WERI-Rb-1 (cell line): ENCODE measurements at places on chromosomes 7 and 10.
A peak's percentile ranks its signal among the peaks of the same experiment; 100 is the strongest.

DNA sequence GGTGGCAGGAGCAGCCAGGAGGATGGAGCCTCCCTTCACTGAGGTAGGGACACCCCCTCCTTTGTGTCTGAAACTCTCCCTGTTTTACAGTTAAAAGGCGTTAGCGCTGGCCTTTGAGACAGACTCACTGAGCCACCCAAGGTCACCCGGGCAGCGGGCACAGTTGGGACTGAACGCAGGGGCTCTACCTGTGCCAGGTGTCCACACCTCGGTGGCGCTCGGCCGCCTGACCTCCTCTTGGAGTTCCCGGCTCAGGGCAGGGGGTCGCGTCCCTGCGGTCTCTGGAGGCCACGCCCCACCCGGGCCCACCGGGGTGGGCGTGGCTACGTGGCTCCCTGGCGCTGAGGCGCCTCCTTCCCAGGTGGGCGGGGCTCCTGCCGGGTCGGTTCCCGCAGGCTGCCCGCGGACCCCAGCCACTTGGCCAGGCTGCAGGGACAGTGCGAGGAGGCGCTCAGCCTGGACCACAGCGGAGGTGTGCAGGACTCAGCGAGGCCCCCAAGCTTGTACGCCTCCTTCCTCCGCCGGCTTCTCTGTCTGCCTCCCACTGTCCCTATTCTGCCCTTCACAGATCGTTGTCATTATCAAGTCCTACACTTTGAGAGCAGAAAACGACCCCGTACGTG, 39.9 kb upstream of the LEP start:
- peak; percentile 55 for DNase-seq

DNA sequence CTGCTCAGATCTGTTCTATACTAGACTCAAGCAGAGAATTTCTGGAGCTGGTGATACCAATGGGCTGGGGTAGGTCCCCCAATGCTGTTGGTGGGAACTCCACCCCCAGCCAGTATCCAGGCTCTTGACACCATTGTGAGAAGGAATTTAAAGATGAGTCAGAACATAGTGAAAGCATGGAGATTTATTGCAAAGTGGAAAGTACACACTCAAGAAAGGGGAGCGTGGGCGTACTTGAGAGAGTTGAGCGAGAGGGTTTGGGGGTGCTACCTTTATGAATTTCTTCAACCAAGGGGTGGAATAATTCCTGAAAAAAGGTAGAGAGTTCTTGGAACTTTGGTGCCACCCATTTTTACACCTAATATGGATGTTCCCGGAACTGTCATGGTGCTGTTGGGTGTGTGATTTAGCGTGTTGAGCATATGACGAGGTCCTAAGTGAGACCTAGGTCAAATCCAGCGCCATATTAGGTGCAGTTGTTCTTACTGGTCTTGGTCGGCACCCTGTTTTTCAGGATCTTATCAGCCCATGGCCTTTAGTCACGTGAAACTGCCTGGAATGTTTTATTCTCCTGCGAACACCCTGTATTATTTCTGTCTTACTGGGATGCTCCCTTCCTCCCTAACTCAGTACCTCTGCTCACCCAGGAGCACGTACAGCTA, 122.0 kb upstream of the AHR start:
- no peak for DNase-seq

DNA sequence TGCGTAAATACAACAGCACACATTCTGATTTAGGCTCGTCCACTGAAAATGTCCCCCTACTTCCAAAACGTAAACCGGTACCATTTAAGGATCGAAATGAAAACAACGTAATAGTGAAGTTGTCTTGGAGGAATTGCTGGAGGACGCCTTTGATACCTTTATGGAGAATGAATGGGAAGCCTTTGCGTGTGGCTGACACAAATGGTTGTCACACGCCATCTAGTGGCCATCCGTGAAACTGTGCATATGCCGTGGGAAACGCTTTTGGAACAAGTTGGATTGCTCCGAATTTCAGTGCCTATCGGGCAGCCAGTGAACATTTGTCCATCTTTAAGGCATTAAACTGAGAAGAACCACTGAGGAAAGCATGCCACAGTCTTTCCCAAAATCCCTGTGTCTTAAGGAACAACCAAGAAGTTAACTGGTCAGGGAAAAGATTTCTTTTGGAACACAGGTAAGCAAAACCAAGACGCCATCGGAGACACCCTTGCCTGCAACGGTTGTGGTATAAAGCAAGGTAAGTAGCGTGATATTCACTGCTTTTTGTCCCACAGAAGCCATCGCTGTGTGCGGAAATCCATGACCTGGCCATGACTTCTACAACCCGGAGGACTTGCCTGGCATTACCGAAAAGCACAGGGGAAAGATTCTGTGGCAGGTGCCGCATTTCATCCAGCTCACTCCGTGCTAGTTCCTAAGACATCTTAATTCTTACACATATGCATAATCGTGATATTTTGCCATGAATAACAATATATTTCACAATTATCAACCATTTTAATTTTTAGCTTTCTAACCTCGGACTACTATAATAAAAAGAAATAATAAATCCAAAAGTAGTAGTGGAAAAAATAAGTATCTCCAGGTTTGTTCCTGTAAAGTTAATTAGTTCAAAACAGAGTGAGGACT, 100.6 kb downstream of the FAM204A start:
- DNase-seq: peak; percentile 74

DNA sequence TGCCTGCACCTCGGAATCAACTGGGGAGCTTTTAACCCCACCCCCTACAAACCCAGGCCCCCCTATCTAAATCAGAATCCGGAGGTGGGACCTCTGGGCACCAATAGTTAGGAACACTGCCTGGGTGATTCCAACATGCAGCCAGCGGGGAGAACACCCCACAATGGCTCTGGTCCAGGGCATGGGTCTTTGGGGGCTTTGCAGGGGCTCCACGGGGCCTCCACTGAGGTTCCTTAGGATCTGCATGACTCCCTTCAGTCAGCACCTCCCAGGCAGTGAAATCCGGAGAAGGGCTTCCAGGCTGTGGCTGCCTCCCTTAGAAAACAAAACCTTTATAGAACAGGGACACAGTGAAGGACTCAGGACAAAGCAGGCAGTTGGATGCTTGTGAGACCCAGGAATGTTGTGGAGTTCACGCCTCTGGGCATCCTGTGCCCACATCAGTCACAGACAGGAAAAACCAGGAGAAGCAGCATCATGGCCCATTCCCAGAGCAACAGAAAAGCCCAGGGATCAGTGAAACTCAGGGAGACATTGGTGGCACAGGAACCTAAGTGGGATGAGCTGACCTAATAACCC, 16.5 kb upstream of the AOC1 start:
- DNase-seq: no peak

GRCh38 chr10:12271210-12271540, 75.2 kb downstream of the CDC123 start:
- DNase-seq: no peak

GRCh38 chr10:72461085-72461484, 106.4 kb upstream of the DNAJB12 start:
- no peak for DNase-seq

GRCh38 chr7:1550005-1550845, 5.8 kb downstream of the TMEM184A start:
- DNase-seq: no peak

DNA sequence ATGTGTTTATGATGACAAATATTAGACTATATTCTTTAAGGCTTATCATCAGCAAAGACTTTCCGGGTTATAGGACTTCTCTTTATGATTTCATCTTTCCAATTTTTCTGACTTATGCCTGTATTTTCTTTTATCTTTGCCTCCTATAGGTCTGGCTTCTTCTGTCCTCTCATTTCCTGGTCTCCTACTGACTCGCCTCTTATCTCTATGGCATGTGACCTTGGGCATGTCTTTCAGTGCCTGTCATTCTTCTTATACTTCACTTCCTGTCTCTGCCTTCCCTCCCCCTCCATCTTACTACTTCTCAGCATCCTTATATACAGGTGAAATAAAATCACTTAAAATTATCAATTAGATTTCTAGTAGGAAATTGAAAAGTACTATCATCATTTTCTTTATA, 42.2 kb downstream of the PCDH15 start:
- DNase-seq: no peak

- no peak for DNase-seq
These were observed 45.2 kb upstream of the NPFFR1 start for GRCh38 chr10:70328967-70329366.

DNA sequence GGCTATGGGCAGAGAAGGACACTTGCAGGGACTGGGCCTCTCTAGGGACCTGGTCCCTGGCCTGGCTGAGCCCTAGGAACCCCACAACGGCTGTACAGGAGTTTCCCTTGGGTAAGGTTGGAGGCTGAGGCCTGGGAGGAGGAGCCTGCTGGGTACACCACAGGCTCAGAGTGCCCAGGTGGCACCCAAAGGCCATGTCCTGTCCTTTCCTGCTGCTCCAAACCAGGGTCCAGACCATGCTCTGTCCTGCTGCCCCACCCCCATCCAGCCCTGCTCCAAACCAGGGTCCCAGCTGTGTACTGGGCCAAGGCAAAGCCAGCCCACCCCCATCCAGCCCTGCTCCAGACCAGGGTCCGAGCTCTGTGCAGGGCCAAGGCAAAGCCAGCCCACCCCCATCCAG, 35.3 kb upstream of the ZNF488 start:
- DNase-seq: no peak

DNA sequence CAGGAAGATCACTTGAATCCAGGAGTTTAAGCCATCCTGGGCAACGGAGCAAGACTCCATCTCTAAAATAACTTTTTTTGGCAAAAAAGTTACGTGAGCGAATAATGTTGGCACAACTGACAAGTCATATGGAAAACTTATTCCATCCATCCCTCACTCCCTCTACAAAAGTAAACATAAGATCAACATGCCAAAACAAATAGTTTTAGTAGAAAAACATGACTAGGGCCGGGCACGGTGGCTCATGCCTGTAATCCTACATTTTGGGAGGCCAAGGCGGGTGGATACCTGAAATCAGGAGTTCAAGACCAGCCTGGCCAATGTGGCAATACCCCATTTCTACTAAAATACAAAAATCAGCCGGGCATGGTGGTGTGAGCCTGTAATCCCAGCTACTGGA, 25.6 kb downstream of the SLC25A16 start:
- DNase-seq: no peak

GRCh38 chr10:58830697-58831096, 318.0 kb downstream of the BICC1 start:
- no peak for DNase-seq

- DNase-seq: no peak
These were observed 27.5 kb downstream of the KIF5B start for GRCh38 chr10:32028710-32029109.

- no peak for DNase-seq
These were observed 22.3 kb downstream of the DLG5 start for GRCh38 chr10:77904100-77904840.

GRCh38 chr7:94400022-94400421, 5.3 kb downstream of the COL1A2 start:
- no peak for DNase-seq

DNA sequence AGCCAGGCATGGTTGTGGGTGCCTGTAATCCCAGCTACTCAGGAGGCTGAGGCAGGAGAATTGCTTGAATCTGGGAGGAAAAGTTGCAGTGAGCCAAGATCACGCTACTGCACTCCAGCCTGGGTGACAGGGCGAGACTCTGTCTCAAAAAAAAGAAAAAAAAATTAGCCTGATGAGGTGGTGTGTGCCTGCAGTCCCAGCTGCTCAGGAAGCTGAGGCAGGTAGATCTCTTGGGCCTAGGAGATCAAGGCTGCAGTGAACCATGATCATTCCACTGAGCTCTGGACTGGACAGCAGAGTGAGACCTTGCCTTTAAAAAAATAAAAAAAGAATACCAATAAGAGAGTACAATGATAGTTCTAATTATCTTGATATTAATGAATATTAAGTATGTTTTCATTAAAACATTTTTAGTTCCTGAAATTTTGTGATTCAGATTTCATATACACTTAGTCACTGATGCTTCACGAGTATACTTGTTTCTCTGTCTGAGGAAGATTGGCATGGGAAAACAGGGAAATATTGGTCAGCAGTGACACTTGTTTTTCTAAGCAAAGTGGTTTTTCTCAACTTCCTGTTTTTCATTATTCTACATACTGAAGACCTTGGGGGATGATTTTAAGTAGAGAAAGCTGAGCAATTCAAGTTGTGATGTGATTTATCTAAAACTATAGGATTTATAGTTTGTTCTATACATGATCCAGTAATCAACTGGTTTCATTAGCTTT, 76.8 kb downstream of the ADK start:
- no peak for DNase-seq

- no peak for DNase-seq
These were observed 265.0 kb upstream of the TCERG1L start for GRCh38 chr10:131576341-131577177.

- DNase-seq: no peak
These were observed 64.7 kb upstream of the CTBP2 start for GRCh38 chr10:125225051-125225450.

GRCh38 chr10:75776738-75777504, 345.5 kb downstream of the LRMDA start:
- DNase-seq: no peak

DNA sequence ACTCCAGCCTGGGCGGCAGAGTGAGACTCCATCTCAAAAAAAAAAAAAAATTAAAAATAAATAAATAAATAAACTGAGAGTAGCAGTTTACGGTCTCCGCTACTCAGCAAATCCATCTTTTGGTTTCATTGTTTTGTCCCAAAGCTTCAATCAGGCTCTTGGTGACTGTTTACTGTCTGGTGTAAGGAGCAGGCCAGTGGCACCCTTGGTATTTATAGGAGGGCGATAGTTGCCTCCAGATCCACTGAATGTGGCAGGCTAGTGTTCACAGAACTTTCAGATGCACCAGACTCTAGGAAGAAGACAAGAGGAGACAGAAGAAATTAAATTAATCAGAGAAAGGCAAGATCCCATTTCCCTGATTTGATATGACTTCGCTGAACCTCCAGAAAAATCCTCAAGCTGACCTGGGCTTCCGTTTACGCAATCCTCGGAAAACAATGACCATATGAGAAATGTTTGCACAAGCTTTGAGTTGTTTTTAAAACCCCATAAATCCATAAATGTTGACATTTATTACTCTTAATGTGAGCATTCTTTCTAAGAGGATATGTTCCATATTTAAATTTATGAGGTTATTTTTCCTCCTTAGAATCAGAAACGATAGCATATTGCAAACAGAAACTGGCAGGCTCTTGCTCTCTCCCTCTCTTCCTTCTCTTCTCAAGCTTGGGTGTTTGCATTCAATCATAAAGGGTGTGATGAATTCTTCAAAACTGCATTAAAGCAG, 7.1 kb upstream of the MUC3A start:
- no peak for DNase-seq

- no peak for DNase-seq
These were observed 221.8 kb downstream of the GLRX3 start for GRCh38 chr10:130357951-130358350.

DNA sequence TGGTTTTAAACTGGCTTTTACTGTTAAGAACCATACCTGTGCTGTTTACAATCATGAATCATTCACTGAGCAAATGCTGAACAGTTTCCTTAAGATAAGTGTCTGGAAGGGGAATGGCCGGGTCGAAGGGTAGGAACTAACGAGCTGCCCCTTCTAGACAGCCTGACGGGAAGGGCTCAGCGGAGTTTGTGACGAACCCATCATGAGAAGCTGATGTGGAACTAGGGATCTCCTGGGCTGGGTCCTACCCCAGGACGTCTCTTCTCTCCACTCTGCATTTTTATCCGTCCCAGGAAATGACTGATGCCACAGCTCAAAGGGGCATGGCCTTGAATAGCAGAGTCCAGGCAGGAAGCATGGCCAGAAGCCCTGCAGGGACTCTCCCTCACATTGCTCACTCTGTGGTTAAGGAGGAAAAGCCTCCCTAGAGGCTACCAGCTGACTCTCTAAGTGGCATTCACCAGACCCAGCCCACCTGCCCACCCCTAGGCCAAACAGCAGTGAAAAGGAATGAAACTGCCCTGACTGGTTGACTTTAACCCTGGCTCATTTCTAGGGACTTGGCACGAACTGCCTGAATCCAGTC, 112.0 kb downstream of the PFKFB3 start:
- DNase-seq: no peak
